Central memory CD8-positive, alpha-beta T cell (primary cell): ENCODE measurements at places on chromosomes 16 and 17.

- no peak for DNase-seq
Observed at GRCh38 chr17:19497624-19498023, 36.0 kb upstream of the SLC47A1 start.

DNA sequence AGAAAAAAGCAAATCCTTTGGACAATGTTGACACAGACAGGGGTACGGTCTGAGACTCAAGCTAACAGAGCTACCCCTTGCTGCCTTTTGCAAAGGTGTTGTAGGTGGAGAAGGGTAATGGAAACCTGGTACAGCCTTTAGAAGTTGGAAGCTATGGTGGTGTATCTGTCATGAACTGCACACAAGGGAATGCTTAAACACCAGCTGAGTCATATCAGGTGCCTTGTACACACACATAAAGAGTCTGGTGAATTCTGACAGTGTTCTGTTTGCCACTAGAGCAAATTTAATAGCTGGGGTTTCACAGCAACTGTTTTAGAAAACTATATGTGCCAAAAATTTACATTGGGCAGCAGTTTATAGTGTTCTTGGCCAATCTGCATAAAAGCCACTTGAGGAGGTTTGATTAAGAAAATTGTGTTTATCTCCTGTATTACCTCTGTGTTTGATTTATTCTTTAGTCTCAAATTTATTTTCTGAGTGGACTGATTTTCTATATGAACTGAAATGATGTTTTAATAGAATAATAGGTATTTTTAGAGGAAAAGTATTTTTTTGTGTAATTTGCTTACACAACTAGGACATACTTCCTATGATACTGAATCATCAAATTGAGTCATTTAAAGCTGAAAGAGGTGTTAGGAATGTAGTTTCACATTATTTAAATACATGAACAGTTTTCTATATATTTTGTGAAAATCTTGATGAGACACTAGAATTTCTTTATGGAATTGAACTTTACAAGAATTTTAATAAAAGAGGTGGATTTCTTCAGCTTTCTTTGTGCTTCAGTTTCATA lies 136.9 kb downstream of the MAP2K6 start:
- DNase-seq: no peak

GRCh38 chr16:83552930-83553329 lies 254.8 kb upstream of the HSBP1 start:
- no peak for DNase-seq

DNA sequence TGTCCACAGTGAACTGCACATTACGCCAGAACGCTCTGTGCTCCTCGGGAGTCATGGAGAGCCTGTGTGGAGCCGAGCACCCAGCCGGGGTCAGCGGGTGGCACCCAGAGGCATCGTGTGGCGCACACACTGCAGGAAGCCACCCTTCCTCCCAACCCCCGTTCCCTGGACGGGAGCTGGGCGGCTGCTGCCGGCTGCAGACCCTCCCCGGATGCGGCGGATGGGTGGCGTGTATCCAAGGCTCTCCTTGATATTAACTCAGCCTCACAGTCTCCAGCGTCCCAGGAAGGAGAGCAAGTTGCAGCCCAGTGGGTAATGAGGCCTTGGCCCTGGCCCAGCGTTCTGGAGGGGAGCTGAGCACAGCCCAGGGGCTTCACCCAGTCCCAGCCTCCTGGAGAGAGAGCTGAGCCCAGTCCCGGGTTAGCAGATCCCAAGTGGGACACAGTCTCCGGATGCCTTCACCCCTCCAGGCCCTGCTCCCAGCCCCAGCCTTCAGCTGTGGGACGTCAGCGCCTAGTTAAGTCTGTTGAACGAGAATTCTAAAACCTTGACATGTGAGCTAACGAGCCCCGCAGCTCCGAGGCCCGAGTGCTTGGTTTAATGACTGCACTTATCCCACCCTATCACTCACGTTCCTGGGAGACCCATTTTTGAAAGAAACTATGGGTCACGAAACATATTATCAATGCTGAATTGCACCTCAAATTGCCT lies 86.6 kb downstream of the TBC1D16 start:
- no peak for DNase-seq

DNA sequence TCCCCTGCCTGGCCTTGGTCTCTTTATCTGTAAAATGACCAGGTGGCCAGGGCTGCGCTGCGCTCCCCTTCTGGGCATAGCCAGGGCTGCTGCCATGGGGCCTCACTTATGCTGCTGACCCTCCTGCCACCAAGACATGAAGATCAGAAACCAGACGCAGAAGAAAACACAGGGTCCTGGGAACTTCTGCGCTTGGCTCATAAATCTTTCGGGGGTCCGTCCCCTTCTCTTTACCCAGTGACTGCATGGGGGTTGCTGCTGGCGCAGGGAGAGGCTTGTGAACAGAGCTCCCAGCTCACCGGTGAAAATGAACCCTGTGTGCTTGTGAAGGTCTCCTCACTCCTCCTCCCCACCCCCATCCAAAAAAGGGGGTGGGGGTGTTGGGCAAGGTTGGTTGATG lies 5.7 kb upstream of the FOXL1 start:
- no peak for DNase-seq

DNA sequence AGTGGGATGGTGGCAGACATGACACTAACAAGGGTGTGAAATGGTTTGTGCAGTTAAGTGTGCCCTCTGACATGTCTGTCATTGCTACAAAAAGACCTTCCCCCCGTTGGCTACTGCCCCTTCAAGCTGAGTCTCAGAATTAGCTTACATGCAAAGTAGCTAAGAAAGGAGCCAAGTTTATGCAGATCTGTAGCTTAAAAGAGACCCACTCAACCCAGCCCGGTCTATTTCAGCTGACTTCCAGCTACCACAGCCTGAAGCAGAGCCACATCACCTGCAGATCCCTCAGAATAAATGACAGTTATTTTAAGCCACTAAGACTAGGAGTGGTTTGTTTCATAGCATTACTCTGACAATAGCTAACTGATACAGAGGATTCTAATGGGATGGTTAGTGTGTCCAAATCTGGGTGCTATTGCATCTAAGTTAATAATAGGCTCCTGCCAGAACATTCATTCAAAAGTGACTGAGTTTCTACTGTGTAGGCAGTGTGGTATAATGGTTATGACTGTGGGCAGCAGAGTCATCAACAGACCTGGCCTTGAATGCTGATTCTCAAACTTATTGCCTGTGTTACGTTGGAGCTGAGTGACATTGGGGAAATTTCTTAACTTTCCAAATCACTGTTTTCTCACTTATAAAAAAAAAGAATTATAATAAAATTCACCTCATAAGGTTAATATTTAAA lies 11.7 kb downstream of the C17orf67 start:
- DNase-seq: no peak

GRCh38 chr16:85141491-85142128 lies 29.3 kb upstream of the CIBAR2 start:
- DNase-seq: no peak

DNA sequence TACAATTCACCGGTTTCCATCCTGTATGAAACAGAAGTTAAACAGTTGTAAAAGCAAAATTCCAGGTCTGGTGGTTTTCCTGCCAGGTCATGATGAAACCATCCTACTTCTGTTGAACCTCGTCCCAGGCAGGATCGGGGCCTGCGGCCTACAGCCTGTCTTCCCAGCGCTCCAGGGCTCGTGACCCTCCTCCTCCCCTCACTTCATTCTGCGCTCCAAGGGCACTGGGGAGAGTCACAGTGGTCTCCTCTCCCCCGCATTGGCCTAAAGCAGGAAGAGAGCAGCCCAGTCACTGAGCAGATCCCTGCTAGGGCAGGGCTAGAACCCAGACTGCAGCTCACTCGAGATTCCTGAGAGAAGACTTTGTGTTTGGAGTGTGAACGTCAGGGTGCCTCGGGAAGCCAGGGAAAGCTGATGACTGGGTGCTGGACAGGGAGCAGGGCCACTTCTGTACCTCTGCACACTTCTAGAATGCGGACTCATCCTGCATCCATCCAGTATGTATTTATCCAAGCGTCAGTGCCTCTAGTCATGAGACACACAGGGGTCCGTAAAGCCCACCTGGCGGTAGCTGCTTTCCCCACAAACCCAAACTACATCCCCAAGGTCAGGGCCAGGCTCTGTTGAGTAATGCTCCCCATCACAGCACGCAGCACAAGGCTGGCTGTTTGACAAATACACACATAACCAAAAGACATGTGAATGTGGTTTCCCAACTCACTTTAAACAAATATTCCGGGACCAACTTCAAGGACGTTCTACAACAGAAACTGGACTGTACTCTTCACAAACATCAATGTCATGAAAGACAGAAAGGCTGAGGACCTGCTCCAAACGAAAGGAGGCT lies 1.7 kb upstream of the ITGAE start:
- no peak for DNase-seq

- no peak for DNase-seq
Observed at GRCh38 chr17:45096141-45096540, 35.0 kb downstream of the NMT1 start.

GRCh38 chr17:4751932-4752331 lies 12.2 kb upstream of the CXCL16 start:
- no peak for DNase-seq

DNA sequence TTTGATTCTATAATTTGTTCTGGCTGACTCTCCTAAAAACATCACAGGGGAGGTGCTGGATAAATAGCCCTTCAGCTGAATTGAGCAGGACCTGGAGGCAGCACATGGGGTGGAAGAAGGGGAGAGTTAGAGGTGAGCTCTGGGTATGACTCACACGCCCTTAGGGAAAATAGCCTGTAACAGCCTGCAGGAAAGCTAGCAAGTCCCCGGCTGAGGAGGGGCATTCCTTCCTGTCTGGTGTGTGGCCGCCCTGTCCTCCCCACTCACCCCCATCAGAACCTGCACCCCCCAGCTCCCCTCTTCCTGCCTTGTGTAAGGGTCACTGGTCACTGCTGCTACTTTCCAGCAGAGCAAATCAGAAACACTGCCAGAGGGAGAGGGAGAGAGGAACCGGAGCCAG lies 187.4 kb downstream of the C16orf95 start:
- no peak for DNase-seq

GRCh38 chr17:8152112-8152775 lies at the start of gene PER1:
TSS of gene PER1 (minus strand) at chr17:8152404. CDS start at chr17:8150706, 1,698 bp downstream.
- peak; percentile 67 for DNase-seq

DNA sequence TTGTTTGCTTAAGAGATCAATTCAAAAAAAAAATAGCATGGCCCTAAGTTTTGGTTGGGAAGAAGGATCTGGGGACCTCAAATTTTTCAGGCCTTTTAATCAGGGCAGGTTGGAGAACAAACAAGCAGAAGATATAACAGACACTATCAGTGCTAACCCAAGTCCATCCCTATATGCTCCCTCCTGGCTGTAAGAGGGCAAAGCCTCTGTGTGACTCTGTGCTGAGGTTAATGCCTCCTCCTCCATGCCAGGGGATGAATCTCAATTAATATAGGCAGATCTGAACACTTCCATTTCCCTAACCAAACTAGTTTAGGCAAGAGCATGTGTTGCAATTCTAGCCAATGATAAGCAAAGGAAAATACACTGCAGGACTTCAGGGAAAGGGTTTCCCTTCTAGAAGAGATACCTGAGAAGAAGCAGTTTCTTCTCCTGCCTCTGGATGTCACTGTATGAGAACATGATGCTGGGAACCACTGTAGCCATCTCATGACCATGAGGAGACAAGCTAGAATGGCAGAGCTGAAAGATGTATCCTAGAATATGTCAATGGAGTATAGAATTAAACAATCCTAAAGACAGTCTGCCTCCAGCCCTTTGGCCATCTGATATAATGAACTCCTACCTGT lies 76.0 kb downstream of the CHD9NB start:
- no peak for DNase-seq

DNA sequence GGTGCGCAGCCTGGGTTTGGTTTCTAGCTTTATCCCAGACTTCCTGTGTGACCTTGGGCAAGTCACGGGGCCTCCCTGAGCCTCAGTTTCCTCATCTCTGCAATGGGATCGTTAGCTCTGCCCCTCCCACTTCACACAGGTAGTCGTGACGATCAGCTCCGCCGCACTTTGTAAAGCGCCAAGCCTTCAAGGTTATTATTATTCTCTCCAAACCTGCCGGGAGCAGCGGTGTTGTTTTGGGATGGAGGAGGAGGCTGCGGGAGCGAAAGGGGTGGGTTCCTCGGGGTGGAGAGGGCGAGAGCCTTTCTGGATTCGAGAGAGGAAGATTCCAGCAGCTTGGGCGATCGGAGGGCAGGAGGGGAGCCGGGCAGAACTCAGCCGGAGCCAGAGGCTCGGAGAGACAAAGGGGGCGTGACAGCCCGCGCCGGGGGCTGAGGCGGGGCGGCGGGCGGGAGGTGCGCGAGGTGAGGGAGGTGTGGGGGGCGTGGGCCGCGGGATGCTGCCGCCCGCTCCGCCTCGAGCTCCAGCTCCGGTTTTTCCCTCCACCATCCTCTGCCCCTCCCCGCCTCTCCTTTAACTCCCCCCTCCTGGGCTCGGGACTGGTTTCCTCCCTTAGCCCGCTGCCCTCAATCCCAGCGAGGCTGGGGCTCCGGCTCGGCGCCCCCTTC lies at the start of gene EFNB3:
TSS of gene EFNB3 (plus strand) at position 602 of the 668 bp plus-strand sequence. CDS start 397 bp downstream, outside the sequence.
- no peak for DNase-seq

DNA sequence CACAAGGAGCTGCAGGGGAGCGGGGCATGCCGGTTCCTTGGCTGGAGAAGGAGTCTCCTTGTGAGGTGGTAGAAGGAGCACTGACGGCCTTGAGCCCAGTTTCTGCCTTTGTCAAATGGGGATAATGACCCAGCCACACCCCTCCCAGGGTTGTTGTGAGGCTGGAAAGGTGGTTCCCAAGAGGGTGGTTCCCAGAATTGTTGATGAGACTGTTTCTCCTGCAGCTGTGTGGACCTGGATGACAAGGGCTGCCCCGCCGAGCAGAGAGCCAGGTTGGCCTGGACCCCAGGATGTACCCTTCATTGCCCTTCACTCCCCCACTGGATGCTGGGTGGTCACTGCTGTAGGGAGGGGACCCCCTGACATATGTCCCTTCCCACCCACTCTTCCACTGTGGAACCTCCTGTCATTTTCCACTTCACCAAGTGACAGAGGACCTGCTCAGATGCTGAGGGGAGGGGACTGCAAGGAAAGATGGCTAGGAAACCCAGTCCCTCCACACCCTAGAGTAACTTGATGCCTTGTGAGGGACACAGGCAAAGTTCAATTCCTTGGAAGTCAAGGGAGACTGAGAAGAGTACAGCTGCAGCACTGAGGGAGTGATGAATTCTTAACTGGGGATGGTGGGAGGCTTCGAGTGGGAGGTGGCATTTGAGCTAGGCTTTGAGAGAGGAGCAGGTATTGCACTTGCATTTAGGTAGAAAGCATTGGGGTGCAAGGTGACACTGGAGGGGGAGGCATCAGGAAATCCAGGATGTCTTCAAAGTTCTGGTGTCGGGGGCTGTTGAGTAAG lies 10.6 kb downstream of the MIEN1 start:
- DNase-seq: no peak

DNA sequence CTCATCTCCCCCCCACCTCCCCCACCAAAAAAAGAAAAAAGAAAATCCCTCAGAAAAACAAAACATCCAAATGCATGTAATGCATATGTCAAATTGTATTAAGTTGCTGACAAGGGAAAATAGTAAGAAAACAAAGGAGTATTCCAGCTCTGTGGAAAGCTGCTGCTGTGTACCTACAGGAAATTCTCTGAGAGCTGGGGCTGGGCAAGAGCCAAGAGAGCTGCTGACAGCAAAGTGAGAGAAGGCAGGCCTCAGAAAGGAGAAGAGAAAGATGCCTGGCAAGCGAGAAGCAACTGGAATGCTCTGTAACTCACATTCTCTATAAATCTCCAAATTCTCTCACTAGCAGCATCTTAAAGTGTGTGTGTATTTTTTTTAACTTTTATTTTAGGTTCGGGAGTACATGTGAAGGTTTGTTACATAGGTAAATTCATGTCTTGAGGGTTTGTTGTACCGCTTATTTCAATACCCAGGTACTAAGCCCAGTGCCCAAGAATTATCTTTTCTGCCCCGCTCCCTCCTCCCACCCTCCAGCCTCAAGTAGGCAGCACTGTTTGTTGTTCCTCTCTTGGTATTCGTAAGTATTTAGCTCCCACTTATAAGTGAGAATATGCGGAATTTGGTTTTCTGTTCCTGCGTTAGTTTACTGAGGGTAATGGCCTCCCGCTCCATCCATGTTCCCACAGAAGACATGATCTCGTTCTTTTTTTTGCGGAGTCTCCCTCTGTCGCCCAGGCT lies 24.4 kb downstream of the CNTROB start:
- DNase-seq: no peak
